HT1080 (cell line): ENCODE measurements at places on chromosomes 5 and 9. TPM values are rescaled to one million over a fixed set of nuclear protein-coding genes. Genes with fewer than 3 reads are reported as not detected.

Gene SLC31A2
- total RNA-seq = 8.3 and 9.4 TPM in 2 replicates

DNA sequence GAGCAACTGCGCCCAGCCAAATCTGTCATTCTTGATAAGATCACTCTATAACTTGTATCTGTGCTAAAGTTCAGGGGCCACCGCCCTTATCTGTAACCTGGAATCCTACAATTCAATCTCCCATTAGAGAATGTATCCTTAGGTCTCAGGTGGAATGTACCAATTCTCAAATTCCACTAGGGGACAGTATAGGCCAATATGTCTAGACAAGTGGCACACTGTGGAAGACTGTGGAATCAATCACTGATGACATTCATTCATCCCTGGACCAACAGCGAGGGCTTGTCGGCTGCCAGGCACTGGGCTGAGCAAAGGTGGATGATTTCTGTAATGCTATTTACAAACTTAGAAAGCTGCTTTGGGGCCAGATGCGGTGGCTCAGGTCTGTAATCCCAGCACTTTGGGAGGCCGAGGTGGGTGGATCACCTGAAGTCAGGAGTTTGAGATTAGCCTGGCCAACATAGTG lies 28.7 kb upstream of the MEGF9 start:
- DNase-seq = peak; percentile 16

- DNase-seq = no peak
These were observed 84.6 kb downstream of the DAB2IP start for GRCh38 chr9:121735793-121736770.

Gene ROPN1L
- total RNA-seq = 0.40 TPM in 1 of 2 replicates, not detected in the other

DNA sequence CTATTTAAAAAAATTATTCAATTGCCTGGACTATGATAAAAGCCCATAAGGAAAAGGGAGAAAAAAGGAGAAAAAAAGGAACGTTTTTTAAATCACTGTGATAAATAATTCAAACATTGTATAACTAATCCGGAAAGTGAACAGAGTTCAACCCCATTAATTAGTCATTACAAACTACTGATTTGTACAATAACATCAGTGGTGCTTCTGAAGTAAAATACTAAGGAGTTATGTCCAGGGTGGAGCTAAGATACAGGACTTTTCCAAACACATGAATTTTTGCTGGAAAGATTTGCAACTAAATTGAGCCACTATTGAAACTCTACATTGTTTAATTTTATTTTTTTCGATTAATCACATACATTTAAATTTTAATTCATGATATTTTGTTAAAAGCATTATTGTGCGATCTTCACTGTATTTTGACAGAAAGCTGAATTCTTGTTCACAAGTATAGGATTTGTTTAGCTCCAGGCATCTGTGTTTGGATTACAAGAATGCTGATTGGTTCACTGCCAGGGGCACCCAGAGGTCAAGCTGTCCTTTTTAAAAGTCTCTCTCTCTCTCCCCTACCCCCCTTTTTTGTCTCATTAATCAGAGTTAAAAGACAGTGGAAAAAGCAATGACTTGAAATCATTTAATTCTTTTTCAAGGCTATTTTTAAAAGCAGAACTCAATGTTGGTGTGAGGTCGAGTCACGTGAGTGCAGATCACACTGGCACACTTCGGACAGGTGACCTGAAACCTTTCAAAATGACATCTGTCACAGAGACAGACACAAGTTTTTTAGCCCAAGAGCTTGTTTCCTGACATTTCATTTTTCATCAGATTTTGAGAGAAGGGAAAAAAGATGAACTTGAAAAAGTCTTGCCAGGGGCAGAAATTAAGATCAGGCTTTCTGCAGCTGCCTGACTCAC lies 387.3 kb downstream of the NR2F1-AS1 start:
- no peak for DNase-seq

DNA sequence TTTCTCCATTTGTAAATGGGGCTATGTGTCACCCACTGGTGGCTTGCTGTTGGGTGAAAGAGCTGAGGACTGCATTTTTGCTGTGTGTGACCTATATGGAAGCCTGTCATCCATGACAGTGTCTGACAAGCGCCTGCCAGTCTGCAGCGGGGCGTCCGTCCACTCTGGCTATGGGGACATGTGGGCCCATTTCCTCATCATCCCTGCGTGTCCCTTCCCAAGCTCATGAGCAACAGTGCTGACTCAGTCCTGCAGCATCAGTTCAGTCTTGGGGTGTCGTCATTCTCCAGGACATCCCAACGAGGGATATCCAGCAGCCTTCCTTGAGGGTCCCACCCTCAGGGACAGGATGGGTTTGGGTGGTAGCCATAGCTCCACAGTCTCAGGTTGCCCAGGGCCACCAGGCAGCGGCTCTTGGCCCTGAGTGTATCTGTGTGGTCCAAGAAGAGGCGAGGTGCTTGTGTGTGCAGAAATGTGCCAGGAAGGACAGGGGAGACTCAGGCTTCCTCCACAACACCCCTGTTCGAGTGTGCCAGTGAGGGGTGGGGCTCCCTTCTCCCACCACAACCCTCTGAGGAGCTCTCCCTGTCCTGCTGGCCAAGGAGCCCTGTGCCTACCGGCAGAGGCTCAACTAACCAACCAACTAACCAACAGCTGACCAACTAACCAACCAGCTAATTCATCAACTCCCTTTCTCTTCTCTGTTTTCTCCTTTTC lies 2.1 kb downstream of the FGD3 start:
- no peak for DNase-seq

DNA sequence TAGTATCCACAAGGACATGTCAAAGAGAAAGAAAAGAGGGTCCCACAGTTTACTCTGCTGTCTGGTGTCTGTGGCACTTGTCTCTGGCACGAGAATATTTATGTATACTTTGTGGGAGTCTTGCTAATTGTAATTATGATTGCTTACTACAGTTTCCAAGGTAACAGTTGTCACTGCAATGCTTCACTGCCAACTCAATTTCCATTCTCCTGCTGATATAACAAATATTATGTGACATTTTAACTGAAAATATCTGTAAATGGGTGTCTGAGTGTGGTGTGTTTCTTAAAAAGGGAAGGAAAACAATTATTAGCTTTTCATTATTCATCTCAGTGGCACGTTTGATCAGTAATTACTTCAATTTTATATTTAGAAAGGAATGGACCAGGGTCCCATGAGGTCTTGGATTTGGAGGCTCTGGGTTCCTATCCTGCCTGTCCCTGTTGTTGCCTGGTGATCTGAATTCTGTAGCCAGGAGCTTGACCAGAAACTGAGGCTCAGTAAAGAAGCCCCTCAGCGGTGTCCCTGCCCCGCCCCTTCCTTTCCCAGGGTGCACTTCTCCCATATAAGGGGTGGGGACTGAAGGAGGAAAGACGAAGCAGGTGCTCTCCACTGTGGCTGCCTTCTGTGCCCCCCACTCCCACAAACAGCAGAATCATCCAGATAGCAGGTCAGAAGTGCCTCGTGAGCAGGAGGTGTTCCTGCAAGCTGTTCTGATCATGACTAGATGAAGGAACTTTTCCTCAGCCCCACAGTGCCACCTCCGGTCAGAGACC lies 137.3 kb upstream of the KIF2A start:
- no peak for DNase-seq
